Placental epithelial cell (primary cell): ENCODE measurements at places on chromosomes 5 and 9. TPM values are rescaled to one million over a fixed set of nuclear protein-coding genes. Genes with fewer than 3 reads are reported as not detected.

GPR21 gene
- total RNA-seq = 1.8 and 3.5 TPM in 2 replicates

ENHO gene
- not detected in 2 replicates for total RNA-seq

F12 gene
- 3.0 and 7.9 TPM in 2 replicates for total RNA-seq

CAMK4 gene
- 1.1 and 3.1 TPM in 2 replicates for total RNA-seq

LOX gene
- total RNA-seq = 7.9 and 37.3 TPM in 2 replicates

IFNA2 gene
- total RNA-seq = not detected in 2 replicates

IFNE gene
- total RNA-seq = 0.11 and 0.79 TPM in 2 replicates

PHF24 gene
- total RNA-seq = 0.39 and 0.65 TPM in 2 replicates

PRR7 gene
- 0.98 and 1.2 TPM in 2 replicates for total RNA-seq

CDX1 gene
- total RNA-seq = 0.39 TPM in 1 of 2 replicates, not detected in the other

SPATA31A3 gene
- total RNA-seq = not detected in 2 replicates

NMUR2 gene
- total RNA-seq = 0.11 TPM in 1 of 2 replicates, not detected in the other

ACO1 gene
- 24.3 and 38.7 TPM in 2 replicates for total RNA-seq

SLC2A8 gene
- total RNA-seq = 11.2 and 20.4 TPM in 2 replicates

MARCHF3 gene
- 4.3 and 16.1 TPM in 2 replicates for total RNA-seq

TMEM215 gene
- not detected in 2 replicates for total RNA-seq

PCDHGA11 gene
- 6.2 and 9.0 TPM in 2 replicates for total RNA-seq

TNFSF15 gene
- 0.22 TPM in 1 of 2 replicates, not detected in the other for total RNA-seq

PCDHB15 gene
- 0.11 and 0.39 TPM in 2 replicates for total RNA-seq

PCDHGB6 gene
- 2.3 and 3.1 TPM in 2 replicates for total RNA-seq

MEGF9 gene
- 8.2 and 10.0 TPM in 2 replicates for total RNA-seq

FAM78A gene
- under 0.01 TPM in 1 of 2 replicates, not detected in the other for total RNA-seq

TTC23L gene
- 0.43 and 1.2 TPM in 2 replicates for total RNA-seq

IL9 gene
- not detected in 2 replicates for total RNA-seq

CEL gene
- 0.54 and 0.79 TPM in 2 replicates for total RNA-seq

MXD3 gene
- total RNA-seq = 5.1 and 7.9 TPM in 2 replicates

RANBP3L gene
- total RNA-seq = not detected in 2 replicates

NEURL1B gene
- total RNA-seq = 0.79 and 0.98 TPM in 2 replicates

GFI1B gene
- under 0.01 TPM in 1 of 2 replicates, not detected in the other for total RNA-seq

ABO gene
- total RNA-seq = under 0.01 TPM in 1 of 2 replicates, not detected in the other

ATOSB gene
- total RNA-seq = 25.9 and 42.5 TPM in 2 replicates

TRIM7 gene
- 1.2 and 1.8 TPM in 2 replicates for total RNA-seq

LRRC70 gene
- total RNA-seq = 0.65 and 2.0 TPM in 2 replicates

OR1K1 gene
- not detected in 2 replicates for total RNA-seq

SLC1A1 gene
- total RNA-seq = 3.1 and 3.9 TPM in 2 replicates

TAF1L gene
- total RNA-seq = not detected in 2 replicates

HMGXB3 gene
- total RNA-seq = 30.6 and 33.4 TPM in 2 replicates

RAD17 gene
- 23.2 and 29.1 TPM in 2 replicates for total RNA-seq
